ENCODE measurements at places on chromosomes 5 and 9. TPM values are rescaled to one million over a fixed set of nuclear protein-coding genes. Genes with fewer than 3 reads are reported as not detected.

- peaks cover 40% of the 10 kb centered on the region for H3K4me1 ChIP-seq
- no peak for DNase-seq
- H3K27ac ChIP-seq = no peak overlapping the region
- no peak overlapping the region for H3K4me3 ChIP-seq
- H3K36me3 ChIP-seq = no peaks in the 10 kb centered on the region
Measured at GRCh38 chr5:145941096-145941447, 4.7 kb downstream of the SH3RF2 start.

DNA sequence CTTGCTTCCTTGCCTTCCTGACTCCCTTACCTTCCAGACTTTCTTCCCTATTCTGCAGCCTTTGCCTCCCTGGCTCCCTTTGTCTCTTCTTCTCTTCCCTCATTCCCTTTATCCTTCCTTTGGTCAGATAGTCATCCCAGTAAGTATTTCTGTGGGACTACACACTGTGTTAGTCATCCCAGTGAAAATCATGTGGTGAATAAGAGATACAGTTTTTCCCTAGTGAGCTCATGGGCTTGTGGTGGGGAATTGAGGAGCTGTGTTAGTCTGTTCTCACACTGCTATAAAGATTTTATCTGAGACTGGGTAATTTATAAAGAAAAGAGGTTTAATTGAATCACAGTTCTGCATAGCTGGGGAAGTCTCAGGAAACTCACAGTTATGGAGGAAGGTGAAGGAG lies 109.8 kb upstream of the EDIL3 start:
- peaks cover 9% of the 10 kb centered on the region for H3K4me1 ChIP-seq
- no peaks in the 10 kb centered on the region for H3K27me3 ChIP-seq
- no peak overlapping the region for H3K4me3 ChIP-seq
- H3K27ac ChIP-seq = peak overlapping the region; percentile 98
- peak; percentile 46 for DNase-seq

- peaks cover 27% of the 10 kb centered on the region for H3K4me1 ChIP-seq
- peaks cover 68% of the 10 kb centered on the region for H3K36me3 ChIP-seq
- H3K4me3 ChIP-seq = no peak overlapping the region
- H3K27me3 ChIP-seq = no peaks in the 10 kb centered on the region
- peak overlapping the region; percentile 1 for H3K27ac ChIP-seq
Measured at GRCh38 chr9:33318781-33319180, 28.5 kb downstream of the NFX1 start.

DNA sequence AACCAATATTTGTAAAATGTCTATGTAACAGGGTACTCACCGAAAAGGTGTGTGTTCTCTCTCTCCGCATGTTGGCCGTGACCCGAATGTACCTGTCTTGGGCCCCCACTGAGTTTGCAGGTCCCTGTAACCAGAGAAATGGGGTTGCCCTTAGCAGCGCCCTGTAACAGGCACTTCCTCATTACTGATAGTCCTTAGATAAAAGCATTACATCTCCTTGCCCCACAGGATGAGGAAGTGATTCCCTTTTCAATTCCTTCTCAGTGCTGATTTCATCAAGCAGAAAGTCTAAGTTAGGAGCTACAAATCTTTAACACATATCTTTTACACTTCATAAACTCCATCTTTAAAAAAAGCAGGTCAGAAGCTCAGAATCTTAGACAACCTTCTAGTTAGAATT lies 15.2 kb upstream of the HMHB1 start:
- H3K27ac ChIP-seq = no peak overlapping the region
- DNase-seq = no peak
- no peaks in the 10 kb centered on the region for H3K36me3 ChIP-seq
- H3K4me3 ChIP-seq = no peak overlapping the region

DNA sequence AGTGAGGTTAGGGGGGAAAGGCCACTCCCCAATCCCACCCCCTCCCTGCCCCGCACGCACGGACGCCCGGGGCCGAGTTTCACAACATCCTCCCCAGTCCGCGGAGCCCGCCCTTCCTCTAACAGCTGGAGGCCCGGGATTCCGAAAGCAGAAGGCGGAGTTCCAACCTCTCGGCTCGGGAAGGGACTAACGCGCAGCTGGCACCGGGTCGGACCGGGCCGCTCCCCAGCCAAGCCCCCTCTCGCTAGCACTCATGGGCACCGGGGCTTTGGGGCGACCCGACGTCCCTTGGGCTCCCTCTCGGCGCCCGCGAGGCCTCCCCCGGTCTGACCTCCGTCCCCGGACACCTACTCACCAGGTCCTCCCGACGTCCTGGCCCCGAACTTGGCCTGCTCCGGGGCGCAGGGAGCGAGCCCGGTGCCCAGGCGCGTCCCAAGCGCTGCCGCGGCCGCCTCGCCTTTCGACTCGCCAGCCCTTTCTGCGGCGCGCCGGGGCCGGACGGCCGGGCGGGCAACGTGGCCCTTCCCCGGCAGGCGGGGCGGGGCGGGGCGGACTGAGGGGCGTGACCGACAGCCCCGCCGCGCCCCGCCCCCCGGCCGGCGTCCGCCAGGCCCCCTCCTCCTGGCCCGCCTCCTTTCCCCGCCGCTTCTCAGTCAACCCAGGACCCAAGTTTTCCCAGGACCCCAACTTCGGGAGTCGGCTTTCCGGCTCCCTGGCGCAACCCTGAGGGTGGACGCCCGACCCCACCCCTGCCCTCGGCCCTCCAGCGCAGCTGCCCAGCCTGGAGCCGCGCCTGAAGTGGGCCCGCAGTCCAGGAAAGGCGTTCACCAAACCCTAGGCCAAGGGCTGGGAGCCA lies at the start of gene MGAT1:
Gene MGAT1, minus strand, starts transcription at position 482 of the 856 bp plus-strand sequence. CDS start 9,835 bp downstream, outside the sequence.
- peak within 1 kb of the TSS; percentile 89 for H3K4me3 ChIP-seq
- H3K36me3 ChIP-seq = peaks cover 3% of the 10 kb centered on the region
- H3K4me1 ChIP-seq = peaks cover 48% of the 10 kb centered on the region
- H3K27me3 ChIP-seq = no peaks in the 10 kb centered on the region

GPR21 gene
- total RNA-seq = 1.4 TPM

DNA sequence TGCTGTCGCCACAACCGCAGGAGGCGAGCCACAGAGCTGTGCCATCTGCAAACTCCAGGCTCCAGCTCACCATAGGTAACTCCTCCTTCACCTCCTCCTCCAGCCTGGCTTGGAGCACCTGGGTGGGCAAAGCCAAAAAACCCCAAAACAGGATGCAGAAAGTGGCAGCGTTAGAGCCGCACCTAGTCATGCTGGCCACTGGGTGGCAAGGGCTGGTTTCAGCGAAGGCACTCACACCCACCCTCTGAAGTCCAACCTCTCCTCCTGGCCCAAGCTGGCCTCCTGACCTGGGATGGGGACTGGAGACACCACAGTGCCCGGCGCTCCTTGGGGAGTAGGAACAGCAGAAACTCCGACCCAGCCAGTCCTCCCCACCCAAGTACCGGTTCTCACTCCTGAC lies 28.7 kb upstream of the ZNF354B start:
- no peaks in the 10 kb centered on the region for H3K4me1 ChIP-seq
- no peak overlapping the region for H3K27ac ChIP-seq
- H3K36me3 ChIP-seq = no peaks in the 10 kb centered on the region
- H3K4me3 ChIP-seq = no peak overlapping the region
- no peaks in the 10 kb centered on the region for H3K27me3 ChIP-seq

DNA sequence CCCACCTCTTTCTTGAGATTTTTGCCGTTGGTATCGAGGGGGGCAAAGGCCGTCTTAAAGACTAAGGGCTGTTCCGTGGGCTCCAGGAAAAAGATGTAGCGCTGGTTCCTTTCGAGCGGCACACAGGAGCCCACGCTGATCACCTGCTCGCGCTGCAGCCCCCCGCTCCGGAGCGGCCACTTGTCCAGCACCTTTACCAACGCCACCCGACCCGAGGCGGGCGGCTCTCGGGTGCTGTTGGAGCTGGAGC lies 781 bp downstream of the NRG2 start:
- no peaks in the 10 kb centered on the region for H3K36me3 ChIP-seq
- peaks cover 23% of the 10 kb centered on the region for H3K27me3 ChIP-seq
- H3K4me1 ChIP-seq = peaks cover 19% of the 10 kb centered on the region
- peak overlapping the region; percentile 75 for H3K4me3 ChIP-seq

ATP10B gene
- not detected for total RNA-seq
